B cell (primary cell): ENCODE measurements at places on chromosomes 3 and 15.

- no peak for DNase-seq
Measured at GRCh38 chr3:171704002-171704401, 106.3 kb downstream of the PLD1 start.

DNA sequence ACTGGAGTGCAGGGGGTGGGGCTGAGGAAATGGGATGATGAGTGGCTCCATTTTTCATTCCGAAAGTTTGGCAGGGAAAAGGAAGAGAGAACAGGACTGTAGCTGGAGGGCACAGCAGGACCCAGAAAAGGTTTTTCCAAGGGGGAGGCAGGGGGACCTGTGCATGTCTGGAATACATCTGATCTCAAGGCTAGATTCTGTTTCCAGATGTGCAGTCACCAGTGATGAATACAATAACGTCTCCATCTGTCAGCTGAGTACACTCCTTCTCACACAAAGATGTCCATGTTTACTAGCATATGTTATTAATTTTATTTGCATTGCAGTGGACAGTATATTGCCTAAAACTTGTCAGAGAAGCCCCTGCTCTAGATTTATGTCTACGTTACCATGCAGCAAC is 39.9 kb upstream of the PRTG start:
- no peak for DNase-seq

DNA sequence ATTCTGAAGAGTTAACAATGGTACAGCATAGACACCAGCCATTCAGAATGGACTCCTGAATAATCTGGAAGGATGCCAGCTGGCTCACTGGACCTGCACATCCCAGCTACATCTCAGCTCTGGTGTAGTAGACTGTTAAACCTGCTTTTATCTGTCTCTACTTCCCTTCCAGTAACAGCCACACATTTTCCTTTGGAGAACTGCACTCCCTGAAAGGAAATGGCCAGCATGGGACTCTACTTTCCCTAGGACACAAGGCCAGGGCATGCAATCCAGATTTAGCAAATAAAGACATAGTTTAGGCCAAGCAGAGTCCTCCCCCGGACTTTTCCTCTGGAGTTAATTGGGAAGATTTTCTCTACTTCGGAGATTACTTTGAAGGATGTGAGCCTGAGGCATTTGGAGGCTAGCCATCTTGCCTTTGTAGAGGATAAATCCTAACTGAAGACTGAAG is 82.7 kb upstream of the TCF12 start:
- no peak for DNase-seq

DNA sequence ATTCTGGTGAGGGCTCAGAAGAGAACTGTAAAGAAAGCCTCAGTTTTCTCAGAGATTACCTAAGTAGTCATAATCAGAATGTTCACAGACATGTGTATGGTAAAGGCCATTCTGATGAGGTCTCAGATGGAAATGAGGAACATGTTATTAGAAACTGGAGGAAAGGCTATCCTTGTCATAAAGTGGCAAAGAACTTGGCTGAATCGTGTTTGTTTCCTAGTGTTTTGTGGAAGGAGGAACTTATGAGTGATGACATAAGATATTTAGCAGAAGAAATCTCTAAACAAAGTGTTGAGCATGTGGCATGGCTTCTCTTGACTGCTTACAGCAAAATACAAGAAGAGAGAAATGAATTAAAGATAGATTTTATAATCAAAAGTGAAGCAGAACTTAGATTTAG is 12.8 kb upstream of the KLHL40 start:
- no peak for DNase-seq

GRCh38 chr3:127258733-127259132 is 29.1 kb downstream of the PRR20G start:
- no peak for DNase-seq

DNA sequence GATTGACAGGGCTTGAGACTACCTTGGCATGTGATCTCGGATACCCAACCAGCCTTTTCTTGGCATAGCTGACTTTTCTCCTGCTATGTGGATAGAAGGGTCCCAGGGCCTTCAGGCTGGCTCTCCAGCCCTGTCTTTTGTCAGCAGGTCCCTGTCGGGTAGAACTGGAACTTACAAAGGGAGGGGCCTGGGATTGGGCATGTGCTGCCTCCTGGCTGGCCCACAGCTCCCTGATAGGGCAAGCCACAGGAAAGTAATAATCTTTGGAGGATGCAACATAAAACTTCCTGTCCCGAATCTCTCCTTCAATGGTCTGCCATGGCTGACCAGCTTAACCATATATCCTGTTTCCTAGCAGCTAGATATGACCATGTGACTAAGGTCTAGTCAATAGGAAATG is 89.1 kb downstream of the ABHD5 start:
- DNase-seq = no peak

DNA sequence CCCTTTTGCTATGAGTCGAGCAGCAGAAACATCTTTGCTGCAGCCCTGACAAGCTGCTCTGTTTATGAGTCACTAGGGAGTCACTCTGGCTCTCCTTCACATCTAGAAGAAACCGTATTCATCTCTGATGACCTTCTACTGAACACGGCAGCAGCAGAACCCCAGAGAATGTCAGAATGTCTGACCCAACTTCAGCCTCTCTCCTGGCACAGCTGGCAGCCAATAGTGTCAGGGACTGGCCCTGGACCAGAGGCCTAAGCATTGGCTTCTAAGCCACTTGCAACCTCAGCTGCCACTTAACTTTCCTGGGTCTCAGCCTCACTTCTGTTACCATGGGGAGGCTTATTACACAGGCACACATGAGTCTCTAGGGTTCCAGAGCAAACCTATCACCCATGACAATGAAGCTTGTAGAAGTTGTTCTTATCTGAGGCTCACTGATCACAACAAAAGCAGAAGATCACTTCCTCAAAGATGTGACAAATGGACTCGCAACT is 184.1 kb upstream of the TLE3 start:
- peak; percentile 79 for DNase-seq

DNA sequence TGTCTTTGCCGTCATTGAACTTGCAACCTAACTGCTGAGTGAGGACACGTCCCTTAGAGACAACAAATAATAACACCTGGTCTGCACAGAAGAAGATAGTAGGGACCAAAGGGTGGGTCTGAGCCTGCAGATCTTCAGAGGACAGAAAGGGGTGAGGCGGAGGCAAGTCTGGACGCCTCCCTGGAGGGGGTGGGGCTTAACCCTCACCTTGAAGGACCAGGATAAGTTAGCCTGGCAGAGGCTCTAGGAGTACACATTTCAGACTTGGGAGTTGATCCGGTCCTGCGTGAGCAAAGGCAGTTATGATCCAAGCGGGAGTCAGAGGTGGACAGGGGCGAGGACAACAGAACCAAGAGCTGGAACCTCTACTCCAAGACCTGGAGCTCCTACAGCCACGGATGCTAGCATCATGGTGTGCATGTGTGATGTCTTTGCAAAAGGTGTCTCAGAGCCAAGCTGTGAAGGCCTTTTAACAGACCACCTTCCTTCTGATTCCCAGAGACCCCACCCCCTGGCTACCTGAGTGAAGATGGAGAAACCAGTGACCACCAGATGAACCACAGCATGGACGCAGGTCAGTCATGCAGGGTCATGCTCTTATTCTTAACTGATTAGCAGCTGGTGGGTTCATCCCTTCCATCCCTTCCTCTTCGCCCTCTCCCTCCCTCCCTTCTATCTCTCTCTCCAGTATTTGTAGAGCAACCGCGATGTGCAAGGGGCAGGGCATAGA is 88.0 kb downstream of the AAGAB start:
- no peak for DNase-seq

GRCh38 chr3:107810171-107811071 is 280.4 kb downstream of the CD47 start:
- DNase-seq = no peak

GRCh38 chr15:100671858-100672543 is 69.6 kb downstream of the ASB7 start:
- DNase-seq = no peak

DNA sequence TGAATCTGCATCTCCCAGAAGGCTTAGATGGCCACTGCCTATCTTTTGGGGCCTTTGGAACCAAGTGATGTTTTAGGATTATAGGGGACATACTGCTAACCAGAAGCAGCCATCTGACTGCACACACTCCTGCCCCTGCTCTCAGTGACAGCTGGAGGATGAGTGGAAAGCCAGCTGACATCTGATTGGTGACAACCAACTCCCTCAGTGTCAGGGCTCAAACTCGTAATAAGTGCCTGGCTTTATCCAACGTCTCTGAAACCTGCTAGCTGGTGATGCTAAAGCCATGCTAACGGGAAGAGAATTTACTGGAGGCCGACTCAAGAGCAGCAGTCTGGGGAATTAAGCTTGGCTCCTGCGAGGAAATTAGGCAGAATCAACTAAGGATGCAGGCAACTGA is 35.1 kb downstream of the KY start:
- DNase-seq = no peak

DNA sequence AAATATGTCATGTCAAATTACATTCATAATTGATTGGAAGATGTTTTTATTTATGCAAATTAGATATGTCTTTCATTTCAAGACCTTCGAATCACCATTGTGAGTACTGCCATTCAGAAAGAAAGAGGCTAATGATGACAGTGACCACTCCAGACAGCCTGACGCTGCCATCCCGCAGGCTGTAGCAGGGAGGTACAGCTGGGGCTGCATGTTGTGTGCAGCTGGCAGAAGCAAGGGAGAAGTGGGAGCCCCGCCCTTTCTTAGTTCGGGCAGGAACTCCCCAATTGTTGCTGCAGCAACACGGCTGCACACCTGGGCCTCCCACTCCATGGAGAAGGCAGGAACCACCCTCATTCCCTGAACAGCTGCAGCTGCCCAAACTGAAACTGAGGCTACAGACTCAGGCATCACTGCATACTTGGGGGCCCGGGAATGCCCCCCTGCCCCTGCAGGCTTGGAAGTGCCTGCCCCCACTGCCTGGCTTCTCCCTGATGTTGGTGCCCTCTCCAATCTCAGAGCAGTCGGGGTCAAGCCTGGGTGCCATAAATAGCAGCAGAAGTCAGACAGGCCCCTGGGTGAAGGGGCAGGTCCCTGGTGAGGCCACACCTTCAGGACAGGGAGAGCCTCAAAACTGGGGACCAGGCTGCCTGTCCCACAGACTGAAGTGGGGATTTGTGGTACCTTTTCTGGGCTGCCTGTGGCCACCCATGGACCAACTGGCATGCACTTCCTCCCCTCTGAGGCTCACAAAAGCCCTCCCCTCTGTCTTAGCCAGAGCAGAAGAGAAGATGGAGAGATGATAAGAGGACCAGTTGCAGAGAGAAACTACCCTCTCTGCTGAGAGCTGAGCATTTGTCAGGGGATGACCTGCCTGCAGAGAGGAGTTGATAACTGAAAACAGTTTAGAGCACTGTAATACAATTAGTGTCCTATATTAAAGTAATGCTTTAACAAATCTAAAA is 964.6 kb downstream of the SI start:
- DNase-seq = no peak

DNA sequence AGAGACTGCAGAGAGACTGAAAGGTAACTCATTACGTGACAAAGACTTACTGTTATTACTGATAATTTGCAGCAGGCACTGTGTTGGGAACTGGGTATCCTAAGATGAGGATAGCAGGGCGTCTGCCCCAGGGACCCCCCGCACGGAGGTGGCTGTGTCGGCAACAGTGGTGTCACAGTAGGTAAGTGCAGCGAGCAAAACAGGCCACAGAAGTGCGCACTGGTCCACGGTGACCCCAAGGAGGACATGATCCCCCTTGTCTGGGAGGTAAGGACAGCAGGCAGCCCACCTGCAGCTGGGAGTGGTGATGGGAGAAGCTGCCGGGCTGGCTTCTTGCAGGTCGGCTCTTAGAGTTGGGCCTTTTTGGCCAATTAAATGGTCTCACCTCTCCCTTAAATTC is 82.9 kb downstream of the FAM43A start:
- no peak for DNase-seq

- DNase-seq = no peak
Measured at GRCh38 chr15:88395872-88396781, 71.1 kb downstream of the MRPL46 start.

GRCh38 chr3:60017631-60018030 is 967.8 kb upstream of the CFAP20DC start:
- DNase-seq = peak; percentile 6

DNA sequence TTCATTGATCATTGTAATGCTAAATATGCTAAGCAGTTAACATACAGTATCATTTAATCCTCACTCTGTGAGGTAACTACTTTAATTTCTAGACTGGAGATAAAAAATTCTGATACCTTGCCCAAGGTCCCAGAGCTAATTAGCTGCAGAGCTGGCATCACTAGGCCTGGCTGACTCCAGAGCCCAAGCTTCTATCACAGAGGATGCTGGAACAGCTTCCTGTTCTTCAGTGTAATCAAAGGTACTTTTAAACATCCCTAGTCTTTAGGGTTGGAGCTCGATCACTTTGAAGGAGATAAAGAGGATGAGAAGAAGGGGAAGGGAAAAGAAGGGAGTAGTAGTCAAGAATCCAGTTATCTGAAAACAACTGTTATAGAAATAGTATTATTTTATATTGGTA is 37.1 kb upstream of the BOC start:
- no peak for DNase-seq

DNA sequence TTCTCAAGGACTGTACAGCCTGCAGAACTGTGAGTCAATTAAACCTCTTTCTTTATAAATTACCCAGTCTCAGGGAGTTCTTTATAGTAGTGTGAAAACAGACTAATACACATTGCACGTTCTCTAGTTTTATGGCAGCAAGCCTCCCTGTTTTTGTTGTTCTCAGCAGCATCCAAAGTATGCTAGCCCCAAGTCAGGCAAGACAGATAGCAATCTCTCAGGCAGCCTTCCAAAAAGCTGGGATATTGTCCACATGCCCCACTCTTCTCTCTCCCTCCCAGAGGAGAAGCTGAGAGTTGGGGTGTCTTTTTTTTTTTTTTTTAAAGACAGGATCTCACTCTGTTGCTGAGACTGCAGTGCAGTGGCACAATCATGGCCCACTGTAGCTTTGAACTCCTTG is 130.6 kb downstream of the ISL2 start:
- DNase-seq = no peak

- DNase-seq = no peak
Measured at GRCh38 chr3:139653582-139653981, 24.2 kb downstream of the NMNAT3 start.

GRCh38 chr3:152403632-152404066 is 134.9 kb downstream of the MBNL1 start:
- DNase-seq = no peak

DNA sequence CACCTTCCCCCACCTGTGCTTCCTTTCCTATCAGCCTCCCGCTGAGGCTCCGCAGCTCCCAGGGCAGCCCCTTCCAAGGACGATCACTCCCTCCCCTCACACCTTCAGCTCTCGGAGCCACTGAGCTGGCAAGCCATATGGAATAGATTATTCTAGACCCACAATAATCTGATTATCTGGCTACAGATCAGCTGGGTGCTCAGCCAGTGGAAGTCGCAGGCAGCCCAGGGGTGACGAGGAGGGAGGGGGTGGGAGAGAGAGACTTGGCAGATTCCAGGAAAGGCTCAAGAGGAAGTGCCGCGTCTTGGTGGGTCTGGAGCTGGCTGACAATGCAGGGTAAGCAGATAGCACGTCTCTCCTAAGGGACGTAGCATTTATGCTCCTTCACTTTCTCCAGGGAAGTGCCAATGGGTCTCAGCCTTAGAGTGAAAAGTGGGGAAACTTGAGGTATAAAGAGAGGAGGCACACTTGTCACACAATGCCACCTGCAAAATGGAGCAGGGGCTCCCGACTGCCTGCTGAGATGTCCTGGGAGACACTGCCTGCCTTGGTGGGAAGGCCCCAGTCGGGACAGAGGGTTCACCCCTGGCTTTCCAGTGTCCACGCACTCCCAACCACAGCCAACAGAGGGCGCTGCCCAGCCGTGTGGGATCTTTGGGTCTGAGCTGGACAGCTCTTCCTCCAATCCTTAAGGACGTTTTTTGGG is 9.4 kb upstream of the MESP1 start:
- DNase-seq = peak; percentile 75

- DNase-seq = no peak
Measured at GRCh38 chr3:163347944-163348343, 1730.4 kb downstream of the SI start.
